PC-9 (cell line): ENCODE measurements at places on chromosomes 3 and 15. TPM values are rescaled to one million over a fixed set of nuclear protein-coding genes. Genes with fewer than 3 reads are reported as not detected.

DNA sequence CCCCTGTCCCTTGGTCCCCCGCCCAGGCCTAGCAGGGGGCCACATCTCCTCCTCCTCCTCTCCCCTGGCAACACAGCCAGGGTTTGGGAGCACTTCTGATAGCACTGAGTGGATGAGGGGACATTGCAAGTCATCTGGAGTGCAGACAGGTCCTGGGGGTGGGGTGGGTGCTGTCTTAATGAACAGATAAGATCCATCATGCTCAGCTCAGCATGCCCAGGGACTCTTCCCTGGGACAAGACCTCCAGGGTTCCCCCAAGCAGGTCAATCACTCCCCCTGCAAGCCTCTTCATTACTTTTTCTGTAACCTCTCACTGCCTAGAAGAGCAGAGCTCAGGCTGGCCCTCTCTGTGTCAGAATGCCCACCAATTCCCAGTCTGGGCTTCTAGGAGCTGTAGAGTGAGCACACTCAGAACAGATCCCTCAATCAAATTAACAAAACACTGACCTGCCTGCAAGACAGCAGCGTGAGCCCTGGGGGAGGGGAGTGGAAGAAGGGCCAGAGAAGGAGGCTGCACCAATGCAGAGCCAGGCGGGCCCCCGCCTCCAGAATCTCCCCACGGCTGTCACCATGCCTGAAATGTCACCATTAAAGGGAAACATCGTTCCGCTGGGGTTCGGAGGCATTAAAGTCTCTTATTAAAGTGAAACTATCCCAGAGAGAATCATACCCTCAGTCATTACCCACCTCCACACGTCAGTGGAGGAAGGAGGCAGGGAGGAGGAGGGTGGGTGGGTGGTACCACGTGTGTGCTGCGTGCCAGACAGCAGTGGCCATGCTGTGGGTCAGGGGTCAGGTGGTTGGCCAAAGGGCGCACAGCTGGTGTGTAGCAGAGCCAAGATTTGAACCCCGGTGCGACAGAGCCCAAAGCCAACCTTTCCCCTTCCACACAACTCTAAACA is 114.7 kb upstream of the LINGO1 start:
- DNase-seq: no peak

DNA sequence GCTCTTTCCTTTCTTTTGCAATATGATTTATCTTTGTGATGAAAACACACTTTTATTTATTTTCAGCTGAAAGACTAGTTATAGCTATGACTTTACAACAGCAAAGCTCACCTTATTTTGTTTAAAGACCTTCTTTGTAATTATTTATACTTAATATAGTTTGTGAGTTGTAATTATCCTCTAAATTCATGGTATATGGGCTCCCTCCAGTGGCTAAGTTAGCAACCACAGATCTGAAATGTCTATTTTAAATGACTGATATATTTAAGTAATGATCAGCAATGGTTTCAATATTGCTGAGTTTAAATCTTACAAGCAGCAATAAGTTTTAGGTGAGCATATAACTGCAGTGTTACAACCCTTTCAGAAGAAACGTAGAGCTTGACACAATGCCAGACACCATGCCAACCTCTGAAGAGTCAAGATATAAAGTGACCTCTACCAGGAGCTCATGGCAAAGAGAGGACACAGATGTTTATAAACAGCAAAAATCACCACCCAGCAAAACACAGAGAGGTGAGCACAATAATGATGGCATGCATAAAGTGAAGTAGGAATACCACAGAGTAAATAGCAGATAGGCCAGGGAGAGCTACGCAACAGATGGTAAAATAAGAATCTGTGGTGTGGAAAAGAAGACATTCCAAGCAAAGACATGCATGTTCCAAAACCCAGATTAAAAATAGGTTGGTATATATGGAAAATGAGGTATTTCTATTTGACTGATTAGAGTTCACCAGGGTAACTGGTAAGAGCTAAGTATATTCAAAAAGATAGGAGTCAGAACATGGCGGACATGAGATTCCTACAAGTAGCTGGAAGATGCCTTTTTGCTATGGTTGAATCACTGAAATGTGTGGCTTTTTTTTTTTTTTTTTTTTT is 143.7 kb upstream of the ZNF385D start:
- DNase-seq: no peak

The GOLGA6D gene
- total RNA-seq: not detected in 2 replicates

- no peak for DNase-seq
Observed at GRCh38 chr15:62712455-62712839, 330.1 kb upstream of the TPM1 start.
